ENCODE measurements at places on chromosomes 16 and 17.

GRCh38 chr17:27368151-27368795 is 74.4 kb downstream of the WSB1 start:
- DNase-seq, result no peak

- no peak for DNase-seq
Measured at GRCh38 chr16:81693744-81694303, 85.3 kb upstream of the PLCG2 start.

- no peak for DNase-seq
Measured at GRCh38 chr16:46975908-46976470, 2.5 kb upstream of the DNAJA2 start.

GRCh38 chr16:22685459-22685830 is 128.5 kb upstream of the HS3ST2 start:
- peak; percentile 16 for DNase-seq

DNA sequence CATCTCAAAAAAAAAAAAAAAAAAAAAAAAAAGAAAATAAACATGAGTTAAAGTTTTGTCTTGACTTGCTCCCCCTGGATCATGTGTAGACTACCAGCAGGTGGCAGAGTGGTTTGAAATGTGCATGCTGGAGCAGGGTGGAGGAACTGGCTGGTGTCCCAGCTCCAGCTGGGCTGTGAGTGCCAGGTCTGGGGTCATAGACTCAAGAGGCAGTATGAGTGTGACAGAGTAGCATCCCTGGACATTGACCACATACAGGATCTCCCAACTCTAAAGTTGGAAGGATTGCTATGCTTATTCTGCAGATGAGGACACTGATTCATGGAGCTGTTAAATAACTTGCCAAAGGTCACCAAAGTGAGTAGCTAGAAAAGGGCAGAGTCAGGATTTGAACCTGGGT is 198.0 kb upstream of the MPHOSPH6 start:
- no peak for DNase-seq

DNA sequence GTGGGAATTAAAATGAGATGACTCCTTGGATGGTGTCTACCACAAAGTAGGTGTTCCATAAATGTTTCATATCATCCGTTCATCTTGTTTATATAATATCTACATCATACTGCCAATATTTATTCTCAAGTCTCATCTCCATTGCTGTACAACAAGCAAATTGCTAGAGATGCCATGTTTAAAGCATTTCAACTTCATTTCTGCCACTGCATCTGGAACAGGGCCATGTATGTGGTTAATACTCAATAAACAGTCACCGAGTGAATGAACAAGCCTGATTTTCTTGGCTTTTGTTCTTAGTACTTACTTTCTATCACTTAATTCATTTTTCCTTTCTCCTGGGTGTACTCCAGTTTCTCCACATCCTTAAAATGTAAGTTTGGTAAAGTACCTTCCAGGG is 107.6 kb downstream of the KCNJ2 start:
- DNase-seq, result peak; percentile 22
